ENCODE measurements at places on chromosomes 5 and 9. TPM values are rescaled to one million over a fixed set of nuclear protein-coding genes. Genes with fewer than 3 reads are reported as not detected.
A peak's percentile ranks its signal among the peaks of the same experiment; 100 is the strongest.

GRCh38 chr5:132237670-132238069 lies 10.0 kb upstream of the P4HA2 start:
- no peaks in the 10 kb centered on the region for H3K36me3 ChIP-seq
- no peaks in the 10 kb centered on the region for H3K27me3 ChIP-seq
- H3K27ac ChIP-seq: no peak overlapping the region

- DNase-seq: no peak
- no peaks in the 10 kb centered on the region for H3K27me3 ChIP-seq
- H3K36me3 ChIP-seq: no peaks in the 10 kb centered on the region
- H3K4me1 ChIP-seq: no peaks in the 10 kb centered on the region
- H3K4me3 ChIP-seq: no peak overlapping the region
- no peak overlapping the region for H3K27ac ChIP-seq
These were observed 55.9 kb upstream of the SLCO6A1 start for GRCh38 chr5:102554728-102555127.

DNA sequence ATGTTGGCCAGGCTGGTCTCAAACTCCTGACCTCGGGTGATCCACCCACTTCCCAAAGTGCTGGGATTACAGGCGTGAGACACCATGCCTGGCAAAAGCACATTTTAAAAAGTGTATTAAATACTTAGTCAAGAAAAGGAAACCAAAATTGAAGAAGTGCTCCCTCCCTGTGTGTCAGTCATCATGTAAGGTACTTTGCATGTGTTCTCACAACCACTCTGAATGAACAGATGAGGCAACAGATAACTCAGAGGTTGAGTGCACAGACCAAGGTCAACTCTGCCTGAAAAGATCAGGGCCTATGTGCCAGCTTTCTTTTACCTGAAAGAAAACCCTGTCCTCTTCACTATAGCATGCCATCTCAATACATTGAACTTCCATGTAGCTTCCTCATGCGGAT lies 289.7 kb downstream of the MRPS30 start:
- H3K4me1 ChIP-seq: no peaks in the 10 kb centered on the region
- no peaks in the 10 kb centered on the region for H3K36me3 ChIP-seq
- no peak overlapping the region for H3K4me3 ChIP-seq
- H3K27ac ChIP-seq: no peak overlapping the region
- no peak for DNase-seq

GRCh38 chr5:178441486-178442270 lies 148.5 kb downstream of the COL23A1 start:
- H3K27me3 ChIP-seq: no peaks in the 10 kb centered on the region
- H3K4me3 ChIP-seq: no peak overlapping the region

- H3K36me3 ChIP-seq: peaks cover 52% of the 10 kb centered on the region
- H3K27me3 ChIP-seq: no peaks in the 10 kb centered on the region
- peaks cover 45% of the 10 kb centered on the region for H3K4me1 ChIP-seq
- H3K4me3 ChIP-seq: peak overlapping the region; percentile 78
- no peak overlapping the region for H3K27ac ChIP-seq
- DNase-seq: no peak
These were observed 1.5 kb downstream of the ZNF189 start for GRCh38 chr9:101400120-101400519.

GRCh38 chr9:1869843-1870242 lies 145.3 kb upstream of the SMARCA2 start:
- no peak for DNase-seq
- no peaks in the 10 kb centered on the region for H3K36me3 ChIP-seq
- H3K27me3 ChIP-seq: no peaks in the 10 kb centered on the region
- no peak overlapping the region for H3K4me3 ChIP-seq
- H3K4me1 ChIP-seq: no peaks in the 10 kb centered on the region

DNA sequence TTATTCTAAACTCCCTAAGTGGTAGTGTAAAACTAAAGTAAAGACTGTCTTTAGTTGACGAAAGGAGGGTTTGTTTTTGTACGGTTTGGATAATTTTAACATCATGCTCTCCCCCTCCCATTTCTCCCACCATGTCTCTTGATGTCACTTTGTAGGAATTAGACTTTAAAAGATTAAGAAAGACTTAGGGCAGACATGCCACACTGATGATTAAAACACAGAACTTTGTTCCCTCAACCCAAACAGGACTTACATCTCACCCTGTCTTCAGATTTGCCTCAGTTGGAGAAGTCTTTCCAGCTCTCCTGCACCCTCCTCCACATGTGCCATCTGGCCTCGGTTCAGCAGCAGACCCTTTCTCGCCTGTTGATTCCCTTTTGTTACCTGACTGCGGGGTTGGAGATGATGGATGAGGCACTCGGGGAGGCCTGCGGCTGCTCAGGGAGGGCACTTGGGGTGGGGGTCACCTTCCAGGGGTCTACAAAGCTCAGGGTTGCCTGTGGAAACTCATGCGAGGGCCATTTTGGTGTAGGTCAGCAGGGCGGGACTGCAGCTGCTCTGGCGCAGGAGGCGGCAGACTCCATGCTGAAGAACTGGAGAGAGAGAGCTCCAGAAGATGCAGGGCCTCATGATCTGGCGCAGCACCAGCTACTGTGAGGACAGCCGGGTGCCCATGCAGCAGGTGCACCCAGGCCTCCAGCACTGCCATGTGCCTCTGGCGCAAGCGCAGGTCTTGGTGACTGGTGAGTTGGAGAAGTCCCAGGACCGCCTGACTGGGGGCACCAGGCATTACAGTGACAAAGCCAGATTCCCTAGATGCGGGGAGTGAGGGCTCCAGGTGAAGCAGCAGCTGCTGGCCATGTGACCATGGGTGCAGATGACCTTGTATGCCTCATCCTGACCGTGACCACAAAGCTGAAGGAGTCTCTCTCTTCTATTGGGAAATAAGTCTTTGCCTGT lies 24.5 kb upstream of the EXOC3 start:
- peaks cover 22% of the 10 kb centered on the region for H3K4me1 ChIP-seq
- no peaks in the 10 kb centered on the region for H3K36me3 ChIP-seq
- H3K4me3 ChIP-seq: no peak overlapping the region
- no peak for DNase-seq
- no peaks in the 10 kb centered on the region for H3K27me3 ChIP-seq
- no peak overlapping the region for H3K27ac ChIP-seq

DNA sequence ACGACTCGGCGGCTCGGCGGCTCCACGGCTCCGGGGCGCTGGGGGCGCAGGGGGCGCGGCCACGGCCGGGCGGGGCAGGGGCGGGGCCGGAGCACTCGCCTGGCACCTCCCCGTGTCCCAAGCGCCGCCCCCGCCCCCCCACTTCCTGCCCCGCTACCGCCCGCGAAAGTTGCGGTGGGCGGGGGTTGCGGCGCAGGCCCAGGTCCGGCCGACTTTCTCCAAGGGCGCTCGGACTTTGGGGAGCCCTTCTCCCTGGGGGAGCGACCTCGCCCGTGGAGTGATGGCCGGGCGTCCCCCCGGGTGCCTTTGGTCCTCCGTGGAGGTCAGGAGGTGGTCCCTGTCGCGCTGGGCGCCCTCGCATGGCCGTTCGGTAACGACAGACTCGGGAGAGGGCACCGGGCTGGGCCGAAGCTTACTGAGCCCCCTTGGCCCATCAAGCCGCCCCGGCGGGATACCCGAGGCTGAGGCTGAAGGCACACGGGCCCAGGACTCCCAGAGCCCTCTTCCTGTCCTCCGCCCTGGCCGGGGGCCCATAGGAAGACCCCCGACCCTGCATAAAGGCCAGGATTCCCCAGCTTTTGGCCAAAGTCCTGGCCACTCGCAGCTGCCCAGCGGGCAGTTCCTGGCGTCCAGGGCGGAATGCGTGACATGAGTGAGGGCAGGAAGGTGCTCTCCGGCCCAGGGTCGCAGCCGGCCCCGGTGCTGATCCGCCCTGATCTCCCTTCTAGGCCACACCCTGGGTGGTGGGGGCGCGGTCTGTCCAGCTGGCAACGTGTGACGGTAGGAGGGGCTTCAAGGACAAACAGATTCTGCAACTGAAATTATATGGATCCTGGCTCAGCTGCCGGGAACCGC lies 883 bp upstream of the VAV2 start:
- DNase-seq: peak; percentile 97
- peaks cover 25% of the 10 kb centered on the region for H3K4me1 ChIP-seq
- peak overlapping the region; percentile 88 for H3K27ac ChIP-seq
- no peaks in the 10 kb centered on the region for H3K27me3 ChIP-seq

Gene PCDHGB4
- total RNA-seq: 10.3 TPM

Gene RASGEF1C
- 2.5 TPM for total RNA-seq

Gene HEMGN
- total RNA-seq: not detected

Gene RNF180
- 14.0 TPM for total RNA-seq

All from vagina (tissue), 2 donors.